IMR-90 (cell line): ENCODE measurements at places on chromosomes 6 and 20. TPM values are rescaled to one million over a fixed set of nuclear protein-coding genes. Genes with fewer than 3 reads are reported as not detected.

RTF2 gene
- total RNA-seq = 109 and 118 TPM in 2 replicates

TAGAP gene
- total RNA-seq = not detected in 2 replicates

UBD gene
- total RNA-seq = not detected in 2 replicates

BPIFB2 gene
- total RNA-seq = not detected in 2 replicates

PSORS1C2 gene
- not detected in 2 replicates for total RNA-seq

TGM6 gene
- not detected in 2 replicates for total RNA-seq

CALHM4 gene
- not detected in 2 replicates for total RNA-seq

APOBEC2 gene
- not detected in 2 replicates for total RNA-seq

TUBB2B gene
- 13.3 and 13.6 TPM in 2 replicates for total RNA-seq

TEAD3 gene
- total RNA-seq = 5.0 and 5.2 TPM in 2 replicates

MEP1A gene
- not detected in 2 replicates for total RNA-seq

SAPCD1 gene
- not detected in 2 replicates for total RNA-seq

PKHD1 gene
- total RNA-seq = not detected in 2 replicates

ARMC2 gene
- 0.56 and 0.72 TPM in 2 replicates for total RNA-seq

ID4 gene
- total RNA-seq = 3.0 and 11.1 TPM in 2 replicates

PAX1 gene
- not detected in 2 replicates for total RNA-seq

TCF15 gene
- not detected in 2 replicates for total RNA-seq

FLRT3 gene
- 5.8 and 6.6 TPM in 2 replicates for total RNA-seq

GJE1 gene
- not detected in 2 replicates for total RNA-seq

SGK2 gene
- under 0.01 TPM in 1 of 2 replicates, not detected in the other for total RNA-seq

RRAGD gene
- total RNA-seq = not detected in 2 replicates

PRICKLE4 gene
- total RNA-seq = not detected in 2 replicates

HRH3 gene
- total RNA-seq = not detected in 2 replicates

GZF1 gene
- 23.7 and 30.3 TPM in 2 replicates for total RNA-seq

SLC17A1 gene
- total RNA-seq = not detected in 2 replicates

CDK19 gene
- 6.8 and 7.5 TPM in 2 replicates for total RNA-seq

TMEM170B gene
- total RNA-seq = 0.18 and 0.28 TPM in 2 replicates

NUP43 gene
- 35.0 and 40.5 TPM in 2 replicates for total RNA-seq

TRDN gene
- not detected in 2 replicates for total RNA-seq

ADNP gene
- 23.1 and 23.3 TPM in 2 replicates for total RNA-seq

HNF4A gene
- total RNA-seq = not detected in 2 replicates

LGSN gene
- total RNA-seq = not detected in 2 replicates

SAMHD1 gene
- total RNA-seq = 14.9 and 19.7 TPM in 2 replicates

KCNK15 gene
- total RNA-seq = not detected in 2 replicates

C20orf204 gene
- 0.18 and 0.28 TPM in 2 replicates for total RNA-seq

EDEM2 gene
- total RNA-seq = 22.5 and 27.4 TPM in 2 replicates

PROKR2 gene
- not detected in 2 replicates for total RNA-seq

PRPH2 gene
- total RNA-seq = 0.83 and 1.1 TPM in 2 replicates

CAGE1 gene
- total RNA-seq = under 0.01 TPM in 1 of 2 replicates, not detected in the other

CYP39A1 gene
- total RNA-seq = under 0.01 TPM in 1 of 2 replicates, not detected in the other

LTB gene
- total RNA-seq = not detected in 2 replicates

MUC21 gene
- total RNA-seq = not detected in 2 replicates

FAM83D gene
- total RNA-seq = 20.4 and 23.1 TPM in 2 replicates

DPPA5 gene
- not detected in 2 replicates for total RNA-seq

RIPOR2 gene
- 0.83 and 1.1 TPM in 2 replicates for total RNA-seq

ULBP2 gene
- 7.2 and 7.9 TPM in 2 replicates for total RNA-seq

BEND6 gene
- 9.7 and 10.6 TPM in 2 replicates for total RNA-seq

SALL4 gene
- total RNA-seq = not detected in 2 replicates

PNLDC1 gene
- not detected in 2 replicates for total RNA-seq

CALHM5 gene
- 10.6 and 10.8 TPM in 2 replicates for total RNA-seq

TBXT gene
- not detected in 2 replicates for total RNA-seq

UST gene
- 13.8 and 14.4 TPM in 2 replicates for total RNA-seq

FAM83B gene
- under 0.01 and 0.18 TPM in 2 replicates for total RNA-seq
